ENCODE measurements at places on chromosomes 2 and 18.
A peak's percentile ranks its signal among the peaks of the same experiment; 100 is the strongest.

- DNase-seq: no peak
Observed at GRCh38 chr2:222732489-222733178, 61.2 kb downstream of the MOGAT1 start.

DNA sequence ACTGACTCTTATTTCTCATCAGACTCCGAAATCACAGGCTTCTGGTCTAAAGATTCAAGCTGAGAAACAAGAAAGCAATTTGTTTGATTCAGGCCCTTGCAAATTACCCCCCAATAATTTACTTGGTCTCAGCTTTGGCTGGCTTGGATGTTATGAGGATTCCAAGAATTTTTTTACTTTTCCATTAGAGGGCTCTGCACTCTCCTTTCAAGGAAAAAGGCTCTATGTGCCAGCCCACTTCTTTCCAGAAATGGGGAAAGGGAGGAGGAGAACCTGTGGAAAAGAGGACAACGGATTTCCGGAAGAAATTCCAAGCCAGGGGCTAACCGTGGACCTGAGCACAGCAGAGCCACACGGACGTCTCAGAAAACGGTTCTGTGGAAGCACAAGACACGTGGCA, 44.4 kb downstream of the BCL11A start:
- no peak for DNase-seq

- DNase-seq: peak; percentile 41
Observed at GRCh38 chr2:106638043-106638442, 150.9 kb downstream of the CD8B2 start.

DNA sequence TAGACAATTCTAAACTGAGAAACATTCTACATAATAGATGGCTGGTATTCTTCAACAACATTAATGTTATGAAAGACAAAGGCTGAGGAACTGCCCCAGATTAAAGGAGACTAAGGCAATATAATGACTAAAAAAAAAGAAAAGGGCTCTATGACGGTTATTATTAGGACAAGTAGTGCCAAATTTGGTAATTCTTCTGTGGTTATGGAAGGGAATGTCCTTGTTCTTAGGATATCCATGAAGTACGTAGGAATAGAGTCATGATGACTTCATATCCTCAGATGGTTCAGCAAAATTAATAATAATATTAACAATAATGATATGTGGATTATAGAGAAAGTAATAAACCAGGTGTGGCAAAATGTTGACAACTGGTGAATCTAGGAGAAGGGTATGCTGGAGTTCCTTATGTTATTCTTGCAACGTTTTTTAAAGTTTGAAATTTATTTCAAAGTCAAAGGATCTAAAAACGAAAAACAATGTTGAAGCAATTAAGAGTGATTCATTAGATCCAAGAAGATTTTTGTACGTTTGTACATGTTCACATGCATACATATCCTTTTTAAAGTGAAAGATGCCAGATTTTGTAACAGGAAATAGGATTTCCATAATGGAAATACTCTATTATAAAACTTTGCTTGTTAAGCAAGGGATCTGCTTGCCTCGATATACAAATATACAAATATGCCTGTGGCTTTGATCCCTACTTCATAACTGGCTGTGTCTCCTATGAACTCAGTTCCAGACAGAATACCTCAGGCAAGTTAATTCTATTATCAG, 27.7 kb upstream of the STRN start:
- DNase-seq: no peak

GRCh38 chr2:241768850-241769249, 7.8 kb upstream of the GAL3ST2 start:
- no peak for DNase-seq

- no peak for DNase-seq
Observed at GRCh38 chr2:32904074-32904473, 42.7 kb upstream of the LTBP1 start.

DNA sequence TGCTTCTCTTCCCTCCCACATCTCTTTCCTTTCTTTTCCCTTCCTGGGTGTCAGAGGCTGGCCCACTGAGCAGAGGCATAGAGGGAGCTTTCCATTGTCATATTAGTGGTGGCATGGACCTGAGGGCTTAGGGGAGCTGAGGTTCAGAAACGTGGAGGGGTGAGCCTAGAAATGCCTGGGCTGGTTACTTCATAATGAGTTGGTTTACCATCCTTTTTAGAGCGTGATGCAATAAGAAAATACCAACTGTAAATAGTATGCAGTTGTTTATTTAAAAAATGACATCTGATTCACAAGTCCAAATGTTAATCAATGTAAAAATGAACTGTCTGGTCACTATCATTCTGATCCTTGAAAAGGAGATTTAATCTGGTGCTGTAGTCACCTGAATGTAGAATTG, 46.3 kb downstream of the MYO1B start:
- DNase-seq: no peak

GRCh38 chr2:71453404-71454220, at the start of gene DYSF:
Gene DYSF, plus strand, starts transcription at chr2:71453561.
- no peak for DNase-seq

- DNase-seq: peak; percentile 63
Observed at GRCh38 chr18:39846265-39846664, 2108.8 kb upstream of the PIK3C3 start.

GRCh38 chr18:76412010-76412817, 82.8 kb downstream of the ZNF516 start:
- DNase-seq: peak; percentile 44

DNA sequence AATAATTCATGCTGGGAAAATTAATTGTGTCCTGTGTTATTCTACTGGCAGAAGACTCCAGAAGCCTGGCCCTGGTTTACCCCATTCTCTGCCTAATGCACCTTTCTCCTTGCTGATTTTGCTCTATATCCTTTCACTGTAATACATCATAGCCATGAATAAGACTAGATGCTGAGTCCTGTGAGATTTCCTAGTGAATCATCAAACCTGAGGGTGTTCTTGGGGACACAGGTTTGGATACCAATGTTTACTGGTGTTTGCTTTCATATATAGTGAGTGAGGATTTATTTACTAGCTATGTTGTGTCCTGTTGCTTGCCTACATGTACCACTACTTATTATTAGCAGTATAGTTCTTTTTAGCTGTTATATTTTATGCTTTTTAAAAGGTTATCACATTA, 6.5 kb downstream of the METTL5 start:
- no peak for DNase-seq

- DNase-seq: no peak
Observed at GRCh38 chr2:47257946-47258348, 102.8 kb upstream of the STPG4 start.

DNA sequence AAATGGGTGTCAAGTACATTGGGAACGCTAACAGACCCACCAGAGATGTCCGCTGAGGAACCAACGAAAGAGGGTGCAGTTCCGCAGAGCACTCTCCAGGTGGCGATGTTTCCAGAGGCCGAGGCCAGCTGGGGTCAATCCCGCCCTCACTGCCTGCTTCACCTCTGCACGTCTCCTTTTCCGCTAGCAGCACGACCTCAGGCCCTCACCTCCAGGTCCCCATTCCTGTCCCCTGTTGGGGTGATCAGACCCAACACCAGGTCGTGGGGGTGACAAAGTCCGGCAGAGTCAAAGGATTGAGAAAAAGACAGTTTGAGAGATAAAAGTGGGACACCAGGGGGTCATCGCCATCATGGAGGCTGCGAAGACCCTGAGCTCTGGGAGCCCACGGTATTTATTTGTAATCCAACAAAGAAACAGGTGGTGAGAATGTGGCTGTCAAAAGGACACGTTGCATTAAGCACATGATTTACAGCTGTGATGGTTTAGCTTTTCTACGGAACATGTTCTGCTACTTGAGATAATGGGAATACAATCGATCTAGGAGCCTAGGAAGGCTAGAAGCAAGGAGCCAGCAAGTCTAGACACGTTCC, 27.3 kb downstream of the ZAP70 start:
- peak; percentile 41 for DNase-seq

- DNase-seq: peak; percentile 19
Observed at GRCh38 chr2:108449410-108450130, 564 bp downstream of the GCC2 start.

GRCh38 chr2:195779491-195779890, 122.5 kb downstream of the SLC39A10 start:
- no peak for DNase-seq

- DNase-seq: peak; percentile 55
Observed at GRCh38 chr2:60440767-60441163, 112.7 kb downstream of the BCL11A start.

GRCh38 chr18:59142274-59142673, 2.6 kb downstream of the SEC11C start:
- no peak for DNase-seq

- peak; percentile 91 for DNase-seq
Observed at GRCh38 chr18:25144820-25145219, 207.1 kb downstream of the ZNF521 start.

- no peak for DNase-seq
Observed at GRCh38 chr2:154724194-154724797, 25.8 kb downstream of the KCNJ3 start.

- DNase-seq: peak; percentile 98
Observed at GRCh38 chr18:59123588-59124369, 15.9 kb upstream of the SEC11C start.

DNA sequence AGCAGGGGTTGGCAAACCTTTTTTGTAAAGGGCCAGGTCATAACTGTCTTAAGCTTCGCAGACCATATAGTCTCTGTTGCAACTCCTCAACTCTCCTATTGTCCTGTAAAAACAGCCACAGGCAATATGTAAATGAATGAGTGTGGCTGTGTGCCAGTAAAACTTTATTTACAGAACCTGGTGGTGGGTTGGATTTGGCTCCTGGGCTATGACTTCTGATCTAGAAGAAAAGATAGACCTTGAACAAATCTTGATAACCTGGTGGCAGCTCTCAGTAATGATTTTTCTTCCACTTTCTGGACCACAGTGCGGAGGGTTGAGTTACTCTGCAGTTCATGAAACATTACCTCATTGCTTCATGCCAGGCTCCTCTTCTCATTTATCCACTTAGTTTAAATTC, 139.3 kb downstream of the MYCN start:
- no peak for DNase-seq

DNA sequence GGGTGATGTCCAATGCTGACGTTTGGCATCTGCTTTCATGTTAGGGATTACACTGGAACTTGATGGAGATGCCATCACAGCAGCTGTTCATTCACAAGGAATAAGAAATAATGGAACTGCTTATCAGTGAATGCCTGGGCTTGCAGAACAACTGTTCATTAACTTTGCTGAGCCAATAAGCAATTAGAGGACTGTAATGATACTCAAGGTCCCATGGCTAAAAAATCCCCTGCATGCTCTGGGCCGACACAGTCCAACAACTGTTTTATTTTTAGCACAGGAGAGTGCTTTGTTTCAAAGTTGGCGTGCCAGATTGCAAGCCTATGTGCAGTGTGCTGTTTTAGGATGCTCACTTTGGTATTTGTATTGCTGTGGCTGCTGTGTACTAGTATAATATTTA, 408.0 kb upstream of the RGPD4 start:
- DNase-seq: no peak

DNA sequence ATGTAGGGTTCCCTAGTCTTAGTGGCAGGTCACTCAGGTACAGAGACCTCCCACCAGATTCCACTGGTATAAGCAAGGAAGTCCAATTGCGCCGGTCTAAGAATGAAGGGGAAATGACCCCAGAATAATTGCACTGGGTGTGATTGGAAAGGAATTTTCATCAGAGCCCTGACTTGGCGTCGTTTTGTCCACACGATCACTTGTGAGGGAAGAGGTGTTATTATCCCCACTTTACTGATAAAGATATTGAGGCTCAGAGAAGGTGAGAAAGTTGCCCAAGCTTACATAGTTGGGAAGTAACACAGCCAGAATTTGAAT, 61.5 kb downstream of the CIB4 start:
- DNase-seq: no peak

DNA sequence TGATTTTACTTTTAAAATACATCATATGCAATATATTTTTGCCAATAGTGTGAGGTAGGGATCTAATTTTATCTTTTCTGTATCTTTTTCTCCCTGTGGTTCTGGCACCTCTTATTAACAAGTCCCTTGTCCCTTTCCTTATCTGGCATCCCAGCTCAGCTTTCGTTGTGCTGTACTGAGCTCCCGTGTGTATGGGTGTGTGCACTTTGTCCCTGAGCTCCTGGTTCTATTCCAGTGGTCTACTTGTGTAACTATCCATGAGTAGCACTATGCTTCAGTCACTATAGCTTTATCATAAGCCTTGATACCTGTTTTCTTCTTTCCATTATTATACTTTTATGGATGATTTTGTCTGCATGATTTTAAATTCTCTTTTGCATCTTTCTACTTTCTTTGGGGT, 401.4 kb upstream of the POU3F3 start:
- DNase-seq: no peak

GRCh38 chr2:237260039-237260620, 153.8 kb downstream of the COL6A3 start:
- peak; percentile 65 for DNase-seq

- DNase-seq: peak; percentile 50
Observed at GRCh38 chr2:217166241-217166850, 306.5 kb upstream of the TNP1 start.

DNA sequence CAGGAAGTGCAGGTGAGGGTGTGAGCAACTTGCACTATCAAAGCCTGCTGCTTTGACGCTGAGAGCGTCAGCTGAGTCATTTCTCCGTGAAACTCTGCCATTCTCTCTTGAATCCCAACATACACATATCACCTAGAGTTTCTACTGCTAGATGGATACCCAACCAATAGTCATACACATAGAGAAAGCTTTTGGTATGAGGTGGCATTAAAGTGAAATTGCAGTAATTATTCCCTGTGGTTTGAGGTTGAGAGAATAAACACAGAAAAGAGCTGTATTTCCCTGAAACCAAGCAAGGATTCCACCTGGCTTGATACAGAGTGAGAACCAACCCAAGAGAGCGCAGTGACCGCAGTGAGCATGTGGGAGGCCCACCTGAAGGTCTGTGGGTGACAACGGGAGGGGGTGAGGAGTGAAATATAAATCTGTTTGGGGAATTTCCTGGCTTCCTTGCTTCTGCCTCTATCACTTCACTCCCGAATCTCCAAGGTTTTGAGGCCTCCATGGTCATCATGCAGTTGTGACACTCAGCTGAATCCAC, 28.8 kb upstream of the TMEM18 start:
- no peak for DNase-seq

GRCh38 chr2:165307317-165307716, 68.1 kb downstream of the SCN2A start:
- no peak for DNase-seq

- no peak for DNase-seq
Observed at GRCh38 chr2:164688896-164689419, 67.7 kb upstream of the GRB14 start.

DNA sequence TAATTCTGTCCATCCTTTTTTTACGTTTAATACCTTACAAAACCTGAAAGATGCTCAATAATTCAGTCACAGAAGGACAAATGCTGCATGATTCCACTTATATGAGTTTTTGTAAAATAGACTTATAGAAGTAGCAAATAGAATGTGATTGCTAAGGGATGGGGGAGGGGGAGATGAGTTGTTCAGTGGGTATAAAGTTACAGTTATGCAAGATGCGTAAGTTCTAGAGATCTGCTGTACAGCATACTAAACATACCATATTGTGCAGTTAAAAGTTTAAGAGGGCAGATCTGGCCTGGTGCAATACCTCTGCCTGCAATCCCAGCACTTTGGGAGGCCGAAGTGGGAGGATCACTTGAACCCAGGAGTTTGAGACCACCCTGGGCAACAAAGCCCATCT, 78.8 kb downstream of the TET3 start:
- DNase-seq: peak; percentile 36
